DMS153 (cell line): ENCODE measurements at places on chromosomes 2 and 18.

- no peak for DNase-seq
Observed at GRCh38 chr2:145729993-145730770, 1210.3 kb upstream of the ZEB2 start.

- DNase-seq = no peak
Observed at GRCh38 chr2:60560734-60561644, 7.5 kb upstream of the BCL11A start.

GRCh38 chr2:43559391-43560230 lies 36.2 kb downstream of the THADA start:
- no peak for DNase-seq

GRCh38 chr18:2797951-2798350 lies 48.9 kb upstream of the EMILIN2 start:
- no peak for DNase-seq

- DNase-seq = peak; percentile 68
Observed at GRCh38 chr2:175431101-175431946, 249.8 kb upstream of the ATP5MC3 start.

- DNase-seq = no peak
Observed at GRCh38 chr2:208466920-208467298, 60.3 kb downstream of the PTH2R start.

DNA sequence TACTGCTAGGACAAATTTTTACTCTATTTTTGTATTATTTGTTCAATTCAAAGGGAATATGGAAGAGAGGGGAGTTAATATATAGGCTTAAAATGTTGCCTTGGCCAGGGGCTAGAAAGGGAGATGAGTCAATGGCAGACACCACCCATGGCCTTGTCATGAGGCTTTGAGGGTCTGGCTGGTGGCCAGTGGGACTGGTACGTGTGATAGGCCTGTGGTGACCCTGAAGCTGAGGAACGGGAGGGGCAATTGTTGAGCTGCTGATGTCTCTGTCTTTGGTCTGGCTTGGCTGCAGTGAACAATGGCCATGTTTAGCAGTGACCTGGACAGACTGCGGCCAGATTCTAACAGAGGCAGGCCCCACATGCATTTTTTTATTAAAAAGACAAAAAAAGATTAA lies 18.5 kb downstream of the GKN1 start:
- no peak for DNase-seq

- DNase-seq = no peak
Observed at GRCh38 chr18:74534981-74535649, 815 bp downstream of the CNDP1 start.

DNA sequence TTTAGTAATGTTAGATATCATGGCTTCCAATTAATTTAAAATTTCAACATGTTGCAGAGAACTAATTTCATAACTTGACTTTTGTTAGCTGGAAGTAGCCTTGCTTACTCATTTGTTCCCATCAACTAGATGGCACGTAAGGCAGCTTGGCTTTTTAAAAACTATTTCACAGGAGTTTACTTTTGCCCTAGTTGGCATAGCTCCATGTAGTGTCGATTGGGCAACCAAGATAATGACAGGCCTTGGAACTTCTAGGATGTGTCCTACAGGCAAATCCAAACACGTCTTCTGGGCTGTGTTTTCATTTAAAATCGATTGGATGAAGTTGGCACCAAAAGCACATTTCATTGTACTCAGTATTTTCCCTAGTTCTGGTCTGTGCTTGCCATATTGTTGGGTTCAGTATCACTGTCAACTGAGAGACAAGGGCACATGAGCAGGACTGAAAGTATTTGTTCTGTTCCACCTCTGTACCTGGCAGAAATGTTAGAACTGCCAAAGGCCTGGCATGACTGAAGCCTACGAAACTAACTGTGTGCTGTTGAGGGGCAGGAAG lies 29.4 kb downstream of the HADHB start:
- peak; percentile 21 for DNase-seq

DNA sequence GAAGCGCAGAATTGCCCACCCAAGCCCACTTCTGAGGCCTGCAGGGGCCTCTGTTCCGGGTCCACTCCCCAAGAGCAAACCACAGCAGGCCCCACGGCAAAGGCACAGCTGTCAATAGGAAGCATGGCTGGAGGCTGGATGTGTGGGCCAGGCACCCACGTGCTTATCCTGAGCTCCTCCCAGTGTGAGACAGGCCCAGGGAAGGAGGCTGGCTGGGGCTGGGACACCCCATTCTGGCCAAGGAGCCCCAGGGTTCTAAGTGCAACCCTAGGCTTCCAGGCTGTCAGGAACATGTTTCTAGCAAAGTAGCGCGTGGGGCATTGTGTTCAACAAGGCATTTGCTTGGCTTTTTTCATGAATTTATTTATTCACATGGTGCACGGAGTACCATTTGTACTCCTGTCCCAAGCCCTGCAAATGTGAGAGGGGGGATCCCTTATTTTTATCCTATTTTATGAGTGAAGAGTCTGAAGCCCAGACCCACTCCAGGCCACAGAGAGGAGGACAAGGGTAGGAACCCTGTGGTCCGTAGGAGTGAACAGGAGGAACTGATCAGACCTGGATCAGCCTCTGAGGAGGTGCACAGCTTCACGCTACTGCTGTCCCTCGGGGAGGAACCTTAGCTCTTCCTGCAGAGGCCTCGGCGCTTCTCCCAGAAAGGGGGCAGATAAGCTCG lies 6.1 kb upstream of the RAB17 start:
- no peak for DNase-seq

DNA sequence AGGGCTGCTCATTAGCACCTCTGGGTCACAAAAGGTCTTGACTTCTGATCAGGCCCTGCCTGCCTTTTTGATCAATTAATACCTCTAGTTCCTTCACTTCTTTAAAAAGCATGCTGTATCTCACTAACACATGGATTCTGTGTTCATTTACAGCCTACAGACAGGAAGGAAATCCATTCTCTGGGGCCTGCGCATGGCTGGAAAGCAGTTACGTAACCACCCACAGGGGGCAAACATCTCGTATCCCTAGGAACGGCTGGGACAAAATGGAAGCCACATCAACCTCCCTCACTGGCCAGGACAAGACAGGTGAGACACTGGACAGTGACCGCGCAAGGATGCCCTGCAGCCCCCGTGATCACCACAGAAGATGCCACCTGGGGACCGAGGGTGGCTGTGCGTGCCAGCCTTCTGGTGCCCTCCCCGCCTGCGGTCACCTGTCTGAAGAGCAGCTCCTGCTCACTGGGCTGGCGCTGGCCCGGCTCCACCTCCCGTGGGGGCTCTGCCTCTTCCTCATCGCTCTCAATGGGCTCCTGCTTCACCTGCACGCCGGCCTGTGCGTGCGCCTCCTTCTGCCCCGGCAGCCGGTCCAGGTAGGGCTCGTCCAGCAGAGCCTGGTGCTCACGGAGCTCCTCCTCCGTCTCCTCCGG lies 266.9 kb downstream of the TWIST2 start:
- peak; percentile 52 for DNase-seq

DNA sequence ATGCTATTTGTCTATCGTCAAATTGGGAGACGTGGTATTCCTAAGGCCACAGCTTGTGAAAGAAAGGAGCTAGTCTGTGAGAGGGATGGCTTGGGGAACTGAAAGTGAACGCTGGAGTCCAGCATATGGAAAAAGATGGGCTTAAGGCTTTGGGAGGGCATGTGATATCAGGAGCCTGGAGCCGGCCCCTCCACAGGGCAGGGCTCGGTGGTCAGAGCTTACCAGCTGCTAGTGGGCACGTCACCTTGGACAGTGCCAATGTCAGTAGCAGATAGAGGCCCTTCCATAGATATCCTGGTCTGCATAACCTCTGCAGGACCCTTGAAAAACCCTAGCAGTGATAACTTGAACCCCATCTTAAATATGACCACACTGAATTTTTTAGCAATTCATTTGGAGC lies 259.1 kb upstream of the RAB6C start:
- no peak for DNase-seq

DNA sequence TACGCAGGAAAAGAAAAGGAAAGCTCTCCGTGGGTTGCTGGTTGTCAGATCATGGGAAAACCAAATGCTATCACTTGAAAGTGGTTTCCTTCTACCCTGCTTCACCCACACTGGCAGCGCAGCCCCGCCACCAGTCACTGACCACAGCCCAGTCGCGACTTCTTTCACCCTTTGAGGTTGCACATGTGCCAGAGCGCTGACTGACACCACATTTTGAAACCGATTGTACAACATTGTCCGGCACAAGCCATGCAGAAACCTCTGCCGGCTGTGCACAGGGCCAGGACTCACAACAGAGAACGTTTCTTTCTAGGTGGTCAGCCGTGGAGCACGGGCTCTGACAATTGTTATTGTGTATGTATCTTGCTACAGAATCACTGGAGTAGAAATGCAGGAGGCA lies 827.2 kb upstream of the POU3F3 start:
- no peak for DNase-seq

DNA sequence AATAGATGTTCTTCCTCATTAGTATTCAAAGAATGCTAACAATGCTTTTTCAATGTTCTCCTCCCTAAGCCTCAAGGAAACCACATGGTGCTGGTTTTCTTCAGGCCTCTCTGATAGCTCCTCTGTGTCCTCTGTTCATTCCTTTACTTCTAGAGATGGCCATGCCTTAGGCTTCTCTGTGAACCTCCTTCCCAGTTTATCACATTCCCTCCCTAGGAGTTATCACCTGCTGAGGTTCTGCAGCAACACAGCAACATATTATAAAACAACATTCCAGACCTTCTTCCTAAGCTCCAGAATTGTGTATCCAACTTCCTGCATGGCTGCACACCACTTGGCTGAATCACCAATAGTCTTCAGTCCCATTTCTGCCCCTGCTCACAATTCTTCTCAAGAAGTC lies 325.5 kb downstream of the IRS1 start:
- DNase-seq = no peak

- DNase-seq = no peak
Observed at GRCh38 chr2:62362561-62362960, 143.4 kb downstream of the TMEM17 start.

GRCh38 chr18:45330170-45330594 lies 285.1 kb upstream of the SLC14A2 start:
- DNase-seq = no peak

GRCh38 chr18:11324510-11324909 lies 175.1 kb upstream of the PIEZO2 start:
- no peak for DNase-seq

- no peak for DNase-seq
Observed at GRCh38 chr2:68748568-68748967, 14.0 kb downstream of the ARHGAP25 start.

DNA sequence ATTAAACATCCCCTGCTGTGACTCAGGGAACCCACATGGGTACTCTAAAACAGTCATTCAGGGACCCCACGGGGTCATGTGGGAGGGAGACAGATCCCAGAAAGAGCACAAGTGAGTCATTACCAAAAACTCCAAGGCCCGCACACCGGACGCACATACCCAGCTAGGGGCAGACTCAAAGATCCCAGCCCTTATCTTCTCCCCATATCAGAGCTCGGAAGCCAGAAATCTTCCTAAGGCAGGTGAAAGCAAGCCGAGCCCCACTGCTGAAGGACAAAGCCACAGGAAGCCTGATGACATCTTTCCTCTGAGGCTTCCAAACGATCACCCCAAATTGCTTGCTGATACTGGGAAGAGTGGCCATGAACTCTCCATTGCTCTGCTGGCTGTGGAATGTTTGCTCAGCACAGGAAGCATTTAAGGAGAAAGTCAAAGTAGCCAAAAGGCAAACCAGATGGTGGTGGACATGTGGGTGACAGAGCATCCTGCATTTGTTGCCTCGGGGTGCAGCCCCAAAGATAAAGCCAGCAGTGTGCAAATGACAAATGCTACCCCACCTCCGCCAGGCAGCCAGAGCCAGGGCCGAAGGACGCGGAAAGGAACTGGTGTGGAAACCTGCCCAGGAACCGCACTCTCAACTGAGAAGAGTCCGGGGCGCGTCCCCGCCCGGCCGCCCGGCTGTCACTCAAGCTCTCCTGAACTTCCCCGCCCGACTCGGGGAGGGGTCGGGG lies 784 bp downstream of the ACTR1B start:
- peak; percentile 3 for DNase-seq
